ENCODE measurements at places on chromosomes 3 and 15. TPM values are rescaled to one million over a fixed set of nuclear protein-coding genes. Genes with fewer than 3 reads are reported as not detected.

MUC20 gene
- total RNA-seq = 0.88 TPM

ETV5 gene
- total RNA-seq = 18.6 TPM

INSYN1 gene
- 0.41 TPM for total RNA-seq

GRCh38 chr3:197189623-197190022 is 108.8 kb downstream of the DLG1 start:
- H3K4me1 ChIP-seq = peaks cover 14% of the 10 kb centered on the region
- H3K27ac ChIP-seq = no peak overlapping the region
- H3K36me3 ChIP-seq = no peaks in the 10 kb centered on the region
- no peak for DNase-seq

DNA sequence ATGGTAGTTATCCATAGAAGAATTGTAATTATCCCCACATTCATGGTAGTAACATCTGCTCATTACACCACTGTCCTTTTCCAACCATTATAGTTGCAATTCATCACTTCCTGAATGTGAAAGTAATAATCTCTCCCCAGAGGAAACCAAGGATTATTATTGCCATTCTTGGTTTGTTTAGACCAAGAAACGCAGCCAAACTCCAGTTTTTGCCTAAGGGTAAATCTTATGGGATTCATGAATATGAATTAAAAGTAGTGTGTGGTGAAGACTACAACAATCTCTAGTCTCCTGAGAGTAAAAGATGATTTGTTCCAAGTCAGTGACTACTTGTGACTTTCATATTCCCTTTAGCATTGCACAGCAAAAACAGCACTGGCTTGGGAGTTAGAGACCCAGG is 45.7 kb upstream of the ABI3BP start:
- H3K4me3 ChIP-seq = no peak overlapping the region
- no peak for DNase-seq
- peaks cover 25% of the 10 kb centered on the region for H3K4me1 ChIP-seq
- H3K27ac ChIP-seq = no peak overlapping the region
- no peaks in the 10 kb centered on the region for H3K36me3 ChIP-seq
- no peaks in the 10 kb centered on the region for H3K27me3 ChIP-seq

- no peak for DNase-seq
- H3K4me3 ChIP-seq = peak overlapping the region; percentile 89
- H3K27me3 ChIP-seq = no peaks in the 10 kb centered on the region
- no peaks in the 10 kb centered on the region for H3K36me3 ChIP-seq
Observed at GRCh38 chr3:42012383-42012934, 50.6 kb upstream of the ULK4 start.

DNA sequence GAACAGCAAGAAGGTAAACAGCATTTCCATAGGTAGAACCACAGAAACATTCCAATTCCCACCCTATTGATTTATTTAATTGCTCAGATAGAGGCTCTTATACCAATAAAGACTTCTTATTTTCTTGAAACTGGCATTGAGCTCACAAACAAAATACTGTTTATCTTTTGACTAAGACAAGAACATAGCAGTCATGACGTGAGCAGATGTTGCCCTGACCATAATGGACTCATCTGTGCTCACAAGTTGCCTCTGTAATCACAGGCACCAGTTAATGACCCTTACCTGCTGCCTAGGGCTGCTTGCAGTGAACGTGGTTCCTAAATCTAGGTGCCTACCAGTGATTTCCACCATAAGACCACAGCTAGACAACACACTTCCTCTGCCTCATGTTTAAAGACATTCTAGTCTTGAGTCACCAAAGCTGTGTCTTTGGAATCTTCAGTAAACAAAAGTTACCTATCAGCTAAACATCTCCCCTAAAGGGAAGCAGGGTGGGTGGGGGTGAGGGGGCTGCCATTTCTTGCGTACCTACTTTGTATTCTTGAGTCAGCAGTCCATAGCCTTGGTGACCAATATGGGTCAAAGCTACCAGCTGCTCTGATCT is 2.1 kb downstream of the FYCO1 start:
- H3K4me1 ChIP-seq = 0 out of 2 replicates have a peak, but pooled peaks cover 5% of the 10 kb centered on the region
- DNase-seq = no peak
- no peak overlapping the region for H3K27ac ChIP-seq
- no peaks in the 10 kb centered on the region for H3K27me3 ChIP-seq
- H3K4me3 ChIP-seq = no peak overlapping the region
- H3K36me3 ChIP-seq = no peaks in the 10 kb centered on the region

TRMT10C gene
- 25.7 TPM for total RNA-seq

- H3K4me1 ChIP-seq = peaks cover 6% of the 10 kb centered on the region
- no peaks in the 10 kb centered on the region for H3K27me3 ChIP-seq
- DNase-seq = no peak
Observed at GRCh38 chr3:46651084-46651483, 38.8 kb downstream of the FAM240A start.

KLHL40 gene
- total RNA-seq = not detected

GRCh38 chr3:143119974-143120715 is 574 bp downstream of the CHST2 start:
- no peaks in the 10 kb centered on the region for H3K4me1 ChIP-seq
- H3K36me3 ChIP-seq = no peaks in the 10 kb centered on the region
- DNase-seq = no peak
- peak overlapping the region; percentile 37 for H3K4me3 ChIP-seq

DNA sequence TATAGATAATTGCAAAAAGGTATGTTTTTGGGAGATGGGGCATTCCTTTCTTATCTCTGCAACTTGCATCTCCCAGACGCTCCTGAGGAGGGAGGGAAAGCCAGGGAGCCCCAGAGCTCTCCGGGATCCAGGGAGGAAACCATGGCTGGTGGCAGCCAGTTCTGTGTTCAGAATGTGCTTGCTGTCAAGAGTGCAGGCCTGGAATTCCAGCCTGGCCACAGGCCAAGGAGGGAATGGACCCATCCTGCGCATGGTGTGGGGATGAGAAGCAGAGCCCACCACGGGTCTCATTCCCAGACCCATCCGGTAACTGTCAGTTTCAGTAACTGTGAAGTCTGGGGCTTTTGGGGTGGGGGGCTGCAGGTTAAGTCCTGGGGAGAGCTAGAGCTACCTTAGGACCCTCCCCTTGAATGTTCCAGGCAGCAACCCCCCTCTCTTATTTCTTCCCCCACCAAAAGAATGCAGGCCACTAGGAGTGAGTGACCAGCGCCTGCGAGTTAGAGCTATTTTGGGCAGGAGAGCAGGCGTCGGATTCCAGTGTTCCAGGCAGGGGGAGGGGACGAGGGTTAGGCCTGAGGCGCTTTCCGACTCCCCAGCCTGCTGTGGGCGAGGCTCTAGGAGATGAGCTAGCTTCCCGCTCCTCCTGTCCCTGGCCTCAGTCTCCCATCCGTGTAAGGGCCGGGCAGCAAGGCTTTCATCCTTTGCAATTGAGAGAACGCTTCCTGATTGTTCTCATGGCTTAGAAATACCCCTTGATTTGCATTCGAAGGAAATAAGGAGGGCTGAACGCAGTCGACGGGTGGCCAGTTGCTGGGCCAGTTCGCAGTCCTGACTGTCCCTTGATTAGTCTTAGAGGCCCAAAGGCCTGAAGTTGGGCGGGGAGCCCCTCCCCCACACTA is 781 bp upstream of the DAG1 start:
- DNase-seq = peak; percentile 87
- peaks cover 54% of the 10 kb centered on the region for H3K4me1 ChIP-seq
- no peaks in the 10 kb centered on the region for H3K27me3 ChIP-seq
- H3K27ac ChIP-seq = peak overlapping the region; percentile 98
- H3K4me3 ChIP-seq = peak overlapping the region; percentile 35
- no peaks in the 10 kb centered on the region for H3K36me3 ChIP-seq

COLQ gene
- 0.26 TPM for total RNA-seq

- no peaks in the 10 kb centered on the region for H3K36me3 ChIP-seq
- DNase-seq = no peak
- no peak overlapping the region for H3K4me3 ChIP-seq
- H3K27ac ChIP-seq = no peak overlapping the region
- H3K4me1 ChIP-seq = peaks cover 16% of the 10 kb centered on the region
Observed at GRCh38 chr15:39433376-39433775, 147.5 kb upstream of the THBS1 start.

DUOXA1 gene
- not detected for total RNA-seq

- no peak for DNase-seq
- no peak overlapping the region for H3K4me3 ChIP-seq
- no peaks in the 10 kb centered on the region for H3K36me3 ChIP-seq
- H3K27ac ChIP-seq = no peak overlapping the region
Observed at GRCh38 chr15:68655686-68656437, 77.1 kb downstream of the CORO2B start.

- no peaks in the 10 kb centered on the region for H3K4me1 ChIP-seq
- no peak for DNase-seq
- no peaks in the 10 kb centered on the region for H3K27me3 ChIP-seq
- H3K4me3 ChIP-seq = no peak overlapping the region
- H3K36me3 ChIP-seq = no peaks in the 10 kb centered on the region
- H3K27ac ChIP-seq = no peak overlapping the region
Observed at GRCh38 chr3:37660782-37661181, 200.9 kb upstream of the CTDSPL start.

SLITRK3 gene
- total RNA-seq = not detected

Measured in Caco-2 (cell line).